ENCODE measurements at places on chromosomes 7 and 10.

DNA sequence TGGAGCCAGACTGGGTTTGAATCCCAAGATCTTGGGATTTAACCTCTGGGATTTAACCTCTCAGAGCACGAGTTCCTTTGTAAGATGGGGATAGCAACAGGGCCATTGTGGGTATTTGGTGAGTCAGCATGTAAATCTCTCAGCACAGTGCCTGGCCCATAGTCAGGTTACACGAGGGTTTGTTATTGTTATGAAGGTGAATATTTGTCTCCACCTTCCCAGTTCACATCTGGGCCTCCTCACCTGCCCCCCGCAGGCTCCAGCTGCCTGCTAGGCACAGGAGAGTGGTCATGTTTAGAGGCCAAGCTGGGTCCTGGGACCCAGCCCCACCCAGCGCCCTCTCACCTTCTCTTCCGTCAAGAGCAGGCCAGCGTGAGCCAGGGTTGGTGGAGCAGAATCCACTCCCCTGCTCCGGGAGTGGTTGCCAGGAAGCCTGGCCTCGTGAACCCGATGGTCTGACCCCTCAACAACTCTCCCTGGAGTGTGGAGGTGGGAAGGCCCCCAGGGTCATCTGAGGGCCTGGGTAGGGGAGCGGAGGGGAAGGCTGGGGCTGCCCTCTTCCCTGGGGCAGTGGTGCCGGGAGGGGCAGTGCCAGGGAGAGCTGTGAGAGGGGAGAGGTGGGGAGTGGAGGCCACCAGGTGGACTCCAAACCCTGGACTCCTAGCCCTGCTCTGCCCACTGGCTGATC lies 26.0 kb downstream of the FAM241B start:
- H3K4me3 ChIP-seq = no peak overlapping the region
- DNase-seq = no peak
- no peak overlapping the region for H3K27ac ChIP-seq
- H3K36me3 ChIP-seq = no peaks in the 10 kb centered on the region

DNA sequence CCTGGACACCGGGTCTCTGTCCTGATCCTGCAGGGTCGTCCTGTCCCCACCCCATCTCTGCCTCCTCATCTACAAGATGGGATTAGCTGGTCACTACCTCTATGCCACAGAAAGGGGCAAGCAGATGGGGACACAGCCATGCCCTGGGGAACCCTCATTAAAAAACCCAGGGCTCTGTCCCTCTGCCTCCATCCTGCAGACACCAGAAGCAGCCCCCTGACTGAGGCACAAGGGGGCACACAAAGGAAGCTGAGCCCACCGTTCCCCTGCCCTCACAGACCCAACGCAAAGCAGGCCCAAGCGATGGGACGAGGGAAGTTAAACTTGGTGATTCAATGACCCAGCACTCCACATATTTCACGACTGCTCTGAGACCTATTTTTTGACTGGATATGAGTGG lies 142.4 kb downstream of the TCERG1L start:
- no peaks in the 10 kb centered on the region for H3K27me3 ChIP-seq
- H3K4me1 ChIP-seq = no peaks in the 10 kb centered on the region
- H3K36me3 ChIP-seq = no peaks in the 10 kb centered on the region
- no peak for DNase-seq

DNA sequence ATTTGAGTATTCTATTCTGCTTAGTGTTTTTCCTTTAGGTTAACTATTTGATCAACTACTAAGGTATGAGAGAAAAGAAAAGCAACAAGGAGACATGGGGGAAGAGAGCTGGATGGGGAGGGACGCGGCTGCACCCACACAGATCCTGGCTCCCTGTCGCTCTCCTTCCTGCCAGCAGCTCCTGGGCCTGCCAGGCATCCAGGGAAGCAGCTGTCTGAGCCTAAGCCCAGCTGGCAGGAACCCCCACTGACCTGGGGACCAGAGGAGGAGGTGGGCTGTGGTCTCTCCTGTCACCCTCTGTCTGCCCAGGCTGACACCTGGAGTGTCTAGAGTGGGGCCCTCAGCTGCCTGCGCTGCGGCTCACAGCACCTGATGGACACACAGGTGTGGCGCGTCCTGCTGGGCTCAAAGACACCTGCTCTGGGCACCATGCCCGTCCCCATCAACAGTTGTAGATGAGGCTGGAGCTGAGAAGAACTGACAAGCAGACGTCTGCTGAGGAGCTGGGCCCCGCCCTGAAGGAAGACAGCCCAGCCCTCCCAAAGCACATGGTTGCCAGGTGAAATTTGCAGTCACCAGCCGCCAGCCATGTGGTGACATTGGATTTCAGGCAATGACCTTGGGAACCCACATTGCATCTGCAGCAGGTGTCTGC lies 207.9 kb downstream of the PLXNA4 start:
- peak; percentile 72 for DNase-seq
- H3K36me3 ChIP-seq = no peaks in the 10 kb centered on the region
- H3K4me1 ChIP-seq = peaks cover 4% of the 10 kb centered on the region
- no peak overlapping the region for H3K4me3 ChIP-seq
- H3K27me3 ChIP-seq = no peaks in the 10 kb centered on the region
- peak overlapping the region; percentile 50 for H3K27ac ChIP-seq

- H3K27me3 ChIP-seq = no peaks in the 10 kb centered on the region
- H3K4me3 ChIP-seq = no peak overlapping the region
- no peak overlapping the region for H3K27ac ChIP-seq
- no peaks in the 10 kb centered on the region for H3K4me1 ChIP-seq
- no peaks in the 10 kb centered on the region for H3K36me3 ChIP-seq
- no peak for DNase-seq
These were observed 426.0 kb downstream of the TYW1 start for GRCh38 chr7:67422601-67423000.
